NCI-H526 (cell line): ENCODE measurements at places on chromosomes 2 and 18.

DNA sequence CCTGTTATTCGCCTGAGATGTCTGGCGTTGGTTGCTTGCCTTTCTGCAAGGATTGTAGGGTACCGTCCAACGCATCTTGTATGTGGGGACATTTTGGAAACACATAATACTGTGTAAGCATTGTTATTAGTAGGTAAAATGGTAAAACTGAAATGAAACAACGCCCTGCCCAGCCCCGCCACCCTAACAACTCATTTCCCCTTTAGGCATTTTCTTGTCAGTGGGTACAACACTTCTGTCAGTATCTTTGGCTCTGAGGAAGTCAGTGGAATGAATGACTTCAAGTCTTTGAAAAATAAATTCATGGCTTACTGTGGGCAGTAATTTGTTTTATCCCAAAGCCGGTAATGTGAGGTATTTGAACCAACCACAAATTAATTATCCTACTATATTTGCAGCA lies 86.0 kb downstream of the FMNL2 start:
- DNase-seq, result no peak

DNA sequence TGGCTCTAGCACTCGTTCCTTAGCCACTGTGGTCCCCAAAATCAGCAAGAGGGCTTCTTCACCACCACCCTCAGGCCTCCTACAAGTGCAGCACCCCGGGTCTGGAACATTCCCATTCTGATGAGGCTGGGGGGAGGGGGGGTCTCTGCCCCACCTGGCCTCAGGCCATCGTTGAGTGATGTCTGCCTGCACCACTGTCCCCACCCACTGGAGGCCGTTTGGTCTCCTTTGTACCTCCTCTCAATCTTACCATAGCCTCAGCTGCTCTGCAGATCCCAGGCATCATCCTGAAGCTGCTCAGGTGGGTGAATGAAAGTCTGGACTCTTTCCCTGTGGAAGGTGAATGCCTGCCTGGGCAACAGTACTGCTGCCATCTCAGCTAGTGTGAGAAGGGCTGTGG lies 42.3 kb downstream of the WDR75 start:
- DNase-seq, result no peak

DNA sequence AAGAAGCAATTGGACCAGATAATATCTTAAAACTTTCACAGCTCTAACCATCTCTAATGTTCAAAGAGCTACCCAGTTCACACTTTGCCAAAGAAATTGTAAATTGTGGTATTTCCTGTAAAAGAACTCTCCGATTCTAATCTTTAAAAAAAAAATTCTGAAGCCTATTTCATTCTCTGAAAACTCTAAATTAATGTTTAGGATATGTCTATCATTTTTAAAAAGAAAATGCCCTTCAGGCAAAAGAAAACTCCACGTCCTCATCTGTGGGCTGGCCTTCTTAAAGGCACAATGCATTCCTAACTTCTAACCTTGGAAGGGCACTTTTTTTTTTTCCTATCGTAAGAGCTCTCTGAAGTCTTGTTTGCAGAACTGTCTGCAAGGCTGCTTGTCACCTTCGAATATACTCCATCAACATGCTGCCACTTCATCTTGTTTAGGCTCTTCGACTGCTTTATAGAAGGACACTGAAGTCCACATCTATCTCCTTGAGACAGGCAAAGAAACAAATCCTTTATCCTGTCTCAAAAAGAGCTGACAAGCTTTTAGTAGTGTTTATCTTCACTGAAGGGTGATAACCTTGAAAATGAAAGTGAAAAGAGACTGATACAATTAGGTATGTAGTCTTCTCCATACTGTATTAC lies 124.3 kb upstream of the SLC39A10 start:
- DNase-seq, result no peak

GRCh38 chr2:240298803-240299709 lies 136.4 kb upstream of the GPC1 start:
- DNase-seq, result no peak

GRCh38 chr18:55592572-55592971 lies 4.6 kb upstream of the TCF4 start:
- no peak for DNase-seq

- peak; percentile 8 for DNase-seq
These were observed 899 bp upstream of the GFPT1 start for GRCh38 chr2:69387770-69388481.

DNA sequence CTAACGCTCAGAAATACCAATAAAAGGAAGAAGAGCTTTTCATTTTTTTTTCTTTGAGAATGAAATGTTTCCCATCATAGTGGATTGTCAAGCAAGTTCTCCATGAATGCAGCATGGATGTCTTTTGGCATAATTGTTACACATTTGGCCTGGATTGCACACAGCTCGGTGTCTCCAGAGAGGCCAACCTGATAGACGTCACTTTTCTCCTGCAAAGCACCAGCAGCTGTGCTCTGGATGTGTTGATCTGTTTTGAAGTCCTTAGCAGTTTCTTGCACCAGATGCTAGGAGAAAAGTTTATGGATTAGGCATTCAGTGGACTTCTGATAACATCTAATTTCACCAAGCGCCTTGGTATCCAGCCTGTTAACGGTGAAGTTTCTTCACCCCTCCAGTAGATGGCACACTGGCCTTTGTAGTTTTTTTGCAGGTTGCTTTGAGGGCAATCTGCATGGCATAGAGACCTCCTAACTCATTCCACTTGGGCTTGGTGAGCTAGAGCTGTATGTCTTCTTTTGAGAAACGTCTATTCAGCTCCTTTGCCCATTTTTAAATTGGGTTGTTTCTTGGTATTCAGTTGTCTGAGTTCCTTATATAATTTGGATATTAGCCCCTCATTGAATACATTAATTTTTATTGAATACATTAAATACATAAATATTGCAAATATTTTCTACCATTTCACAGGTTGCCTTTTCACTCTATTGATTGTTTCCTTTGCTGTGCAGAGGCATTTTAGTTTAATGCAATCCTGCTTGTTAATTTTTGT lies 59.7 kb downstream of the PTH2R start:
- peak; percentile 55 for DNase-seq
